M059J (cell line): ENCODE measurements at places on chromosomes 16 and 17. TPM values are rescaled to one million over a fixed set of nuclear protein-coding genes. Genes with fewer than 3 reads are reported as not detected.

The ITGAX gene
- 1.1 and 2.8 TPM in 2 replicates for total RNA-seq

The HOXB8 gene
- 5.5 and 6.3 TPM in 2 replicates for total RNA-seq

The GAS2L2 gene
- not detected in 2 replicates for total RNA-seq

The MYO15A gene
- total RNA-seq: not detected in 2 replicates

The OR1F1 gene
- total RNA-seq: 0.15 TPM in 1 of 2 replicates, not detected in the other

GRCh38 chr17:67629971-67630320 is 87.8 kb upstream of the NOL11 start:
- peak; percentile 53 for DNase-seq

DNA sequence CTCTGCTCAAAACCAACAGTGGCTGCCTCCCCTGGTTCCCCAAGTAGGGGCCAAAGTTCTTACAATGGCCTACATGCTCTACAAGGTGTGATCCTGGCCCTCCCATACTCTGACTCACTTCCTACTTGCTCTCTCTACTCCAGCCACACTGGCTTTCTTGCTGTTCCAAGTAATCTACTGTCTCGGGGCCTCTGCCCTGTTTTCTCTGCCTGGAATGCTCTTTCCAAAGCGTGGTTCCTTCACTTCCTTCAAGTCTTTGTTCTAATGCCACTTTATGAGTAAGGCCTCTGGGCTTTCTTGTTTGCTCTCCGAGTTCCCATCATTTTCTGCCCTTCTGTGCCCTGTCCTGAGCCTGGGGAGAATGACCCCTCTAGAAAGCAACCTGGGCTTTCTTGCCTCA is 4.1 kb upstream of the CDH3 start:
- peak; percentile 83 for DNase-seq

GRCh38 chr17:68437979-68438822 is 19.1 kb downstream of the WIPI1 start:
- no peak for DNase-seq

- peak; percentile 91 for DNase-seq
Measured at GRCh38 chr17:64357191-64357981, 33.3 kb downstream of the PECAM1 start.

GRCh38 chr17:6381526-6382465 is 53.1 kb downstream of the AIPL1 start:
- peak; percentile 52 for DNase-seq

DNA sequence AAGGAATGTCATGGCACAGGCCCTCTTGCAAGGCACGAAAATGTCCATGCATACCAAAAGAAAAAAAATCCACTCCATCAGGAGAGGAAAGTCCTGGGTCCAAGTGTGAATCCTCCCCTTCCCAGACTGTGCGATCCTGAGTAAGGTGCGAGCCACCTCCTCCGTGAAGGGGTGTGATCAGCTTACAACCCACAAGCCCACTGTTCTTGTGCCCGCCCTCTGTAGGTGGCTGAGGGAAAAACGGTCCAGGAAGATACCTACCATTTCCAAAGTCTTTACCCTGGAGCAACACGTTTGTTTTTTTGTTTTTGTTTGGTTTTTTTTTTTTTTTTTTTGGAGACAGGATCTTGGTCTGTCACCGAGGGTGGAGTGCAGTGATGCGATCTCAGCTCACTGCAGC is 116.5 kb downstream of the ZNF423 start:
- no peak for DNase-seq

GRCh38 chr16:70523743-70524398 is at the start of gene SF3B3:
Gene SF3B3, plus strand, starts transcription at chr16:70523816. Its CDS starts 2,841 bp downstream, at chr16:70526657.
- no peak for DNase-seq

DNA sequence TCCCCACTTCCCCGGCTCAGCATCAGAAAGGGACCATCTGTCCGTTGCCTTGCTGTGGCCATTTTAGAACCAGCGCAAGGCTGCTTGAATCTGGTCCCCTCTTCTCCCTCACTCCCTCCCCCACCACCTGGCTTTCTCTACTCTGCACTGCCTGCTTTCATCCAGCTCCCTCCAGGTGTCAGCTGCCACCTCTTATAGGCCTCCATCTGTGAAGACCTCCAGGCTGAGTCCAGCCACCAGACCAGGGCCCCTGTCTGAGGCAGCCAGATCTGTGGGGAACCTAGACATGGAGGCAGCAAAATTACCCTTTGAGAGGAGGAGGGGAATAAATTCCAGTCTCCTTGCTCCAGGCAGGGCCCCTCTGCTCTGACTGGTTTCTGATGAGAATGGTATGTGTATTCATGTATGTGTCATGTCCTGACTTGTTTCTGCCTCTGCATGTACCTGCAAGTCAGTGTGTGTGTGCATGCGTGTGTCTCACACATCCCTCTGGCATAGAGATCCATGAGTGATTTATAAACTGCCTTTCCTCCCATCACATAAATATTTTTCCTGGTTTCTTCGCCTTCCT is 21.1 kb downstream of the MINK1 start:
- no peak for DNase-seq

GRCh38 chr17:8679126-8679525 is 48.6 kb upstream of the MYH10 start:
- no peak for DNase-seq

DNA sequence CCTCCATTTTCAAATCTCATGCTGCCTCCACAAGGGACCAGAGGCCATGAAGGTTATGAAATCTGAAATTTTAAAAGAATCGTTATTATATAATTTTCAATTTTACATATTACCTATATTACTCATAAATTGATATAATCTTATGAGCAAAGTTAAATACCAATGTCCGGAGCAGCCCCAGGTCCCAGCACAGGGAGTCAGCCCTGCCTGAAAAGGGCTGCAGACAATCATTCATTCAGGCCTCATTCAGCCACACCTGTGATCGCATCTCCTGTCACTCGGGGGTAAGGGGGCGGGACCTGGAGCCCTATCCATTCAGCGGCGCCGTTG is 172.5 kb downstream of the AHSP start:
- no peak for DNase-seq

DNA sequence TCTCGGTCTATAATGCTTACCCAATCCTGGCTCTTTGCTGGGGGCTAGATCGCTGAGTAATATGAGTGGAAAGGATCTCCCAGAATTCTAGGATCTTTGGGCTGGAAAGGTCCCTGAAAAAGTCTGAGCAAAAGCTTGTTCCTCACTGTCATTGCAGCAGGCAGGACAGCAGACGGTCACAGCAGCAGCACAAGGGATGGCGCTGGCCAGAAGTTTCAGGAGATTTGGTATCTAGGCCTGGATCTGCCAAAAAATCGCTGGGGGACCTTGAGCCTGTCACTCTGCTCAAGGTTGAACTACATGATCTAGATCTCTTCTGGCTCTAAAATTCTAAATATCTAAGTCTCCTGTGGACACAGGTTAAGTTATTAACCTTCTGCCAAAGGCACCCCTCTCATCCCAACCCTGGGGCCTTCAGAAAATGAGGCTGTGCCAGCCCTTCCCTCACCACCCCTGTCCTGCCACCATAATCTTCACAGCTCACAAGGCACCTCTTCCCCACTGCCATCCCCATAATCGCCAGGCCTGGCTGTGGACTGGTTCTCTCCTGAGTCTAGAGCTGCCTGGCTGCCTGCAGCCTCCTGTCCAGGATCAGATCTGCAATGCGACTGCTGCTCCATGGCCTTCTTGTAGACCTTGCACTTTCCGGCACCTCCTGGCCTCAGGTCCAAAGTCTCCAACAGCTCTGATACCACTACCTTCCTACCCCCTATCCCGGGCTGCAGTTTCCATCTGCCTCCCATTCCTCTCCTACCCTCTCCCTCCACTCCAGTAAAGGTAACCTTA is 10.2 kb downstream of the MYO18A start:
- DNase-seq: no peak

DNA sequence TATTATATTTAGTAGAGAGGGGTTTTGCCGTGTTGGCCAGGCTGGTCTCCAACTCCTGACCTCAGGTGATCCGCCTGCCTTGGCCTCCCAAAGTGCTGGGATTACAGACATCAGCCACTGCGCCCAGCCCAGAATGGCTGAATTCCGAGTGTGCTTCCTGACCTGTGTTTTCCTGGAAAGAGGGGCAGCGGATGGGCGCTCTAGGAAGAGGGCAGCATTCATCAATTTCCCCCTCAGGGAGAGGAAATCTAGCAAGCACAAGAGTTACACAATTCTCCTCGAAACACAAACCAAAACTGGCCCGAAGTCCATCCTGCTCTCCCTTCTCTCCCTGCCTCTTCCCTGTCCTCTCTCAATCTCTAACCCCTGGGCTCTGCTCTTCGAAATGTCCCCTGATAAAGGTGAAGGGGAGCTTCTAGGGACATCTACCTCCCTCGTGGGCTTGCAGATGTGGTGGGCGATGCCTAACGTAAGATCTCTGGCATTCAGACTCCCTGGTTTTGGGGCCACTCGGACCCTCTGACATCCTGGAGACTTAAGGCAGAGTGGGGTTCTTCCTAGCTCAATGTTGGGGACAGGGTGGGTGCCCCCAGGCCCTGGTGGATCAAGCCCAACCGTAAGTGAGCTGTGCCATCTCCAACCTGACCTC is 1.0 kb downstream of the IL27 start:
- no peak for DNase-seq

DNA sequence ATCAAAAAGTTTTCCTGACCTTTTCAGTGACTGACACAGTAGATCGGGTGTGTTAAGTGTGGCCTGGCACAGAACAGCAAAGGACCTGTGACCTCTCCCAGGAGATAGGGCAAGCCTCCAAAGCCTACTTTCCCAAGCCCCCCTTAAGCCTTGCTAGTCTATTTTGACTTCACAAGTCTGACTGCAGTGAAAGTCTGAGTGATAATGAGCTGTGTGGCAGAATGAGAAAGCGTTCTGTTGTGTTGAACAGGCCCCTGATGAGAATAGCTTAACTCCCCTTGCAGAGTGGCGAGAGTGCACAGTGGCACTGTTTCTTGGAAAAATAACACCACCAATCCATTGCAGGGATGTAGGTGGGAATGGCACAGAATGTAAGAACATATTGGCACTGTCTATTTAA is 32.8 kb downstream of the MMD start:
- no peak for DNase-seq

- no peak for DNase-seq
Measured at GRCh38 chr16:77745972-77746371, 23.7 kb downstream of the NUDT7 start.

DNA sequence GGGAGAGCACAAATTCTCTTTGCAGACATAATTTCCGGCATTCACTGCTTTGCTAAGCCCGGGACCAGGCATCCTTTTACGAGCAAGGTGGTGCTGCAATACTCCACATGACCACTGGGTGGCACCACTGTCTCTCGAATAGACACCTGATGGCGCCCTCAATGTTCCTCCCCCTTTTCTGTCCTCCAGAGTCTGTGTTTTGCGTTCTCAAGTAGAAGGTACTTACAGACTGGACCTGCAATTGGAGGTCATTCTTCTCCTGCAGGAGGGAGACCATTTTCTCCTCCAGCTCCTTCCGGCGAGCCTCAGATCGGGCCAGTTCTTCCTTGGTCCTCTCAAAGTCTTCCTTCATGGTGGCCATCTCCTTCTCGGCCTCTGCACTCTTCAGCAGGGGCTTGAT is 45.2 kb downstream of the MYH13 start:
- DNase-seq: peak; percentile 65
